Lower leg skin (tissue), 4 donors: ENCODE measurements at places on chromosomes 2 and 18. TPM values are rescaled to one million over a fixed set of nuclear protein-coding genes. Genes with fewer than 3 reads are reported as not detected.

HNRNPA3 gene
- 32.6 TPM for total RNA-seq

TUBA3E gene
- total RNA-seq, result not detected

ITPRIPL1 gene
- 0.84 TPM for total RNA-seq

ARHGEF4 gene
- total RNA-seq, result 108 TPM

MYCN gene
- 0.64 TPM for total RNA-seq

ZNF892 gene
- total RNA-seq, result 3.4 TPM

NDC80 gene
- 1.9 TPM for total RNA-seq

SULT1C4 gene
- 0.79 TPM for total RNA-seq

SERPINB11 gene
- not detected for total RNA-seq

DNAH7 gene
- total RNA-seq, result 0.08 TPM

MC5R gene
- not detected for total RNA-seq

GAL3ST2 gene
- total RNA-seq, result 0.34 TPM

CD207 gene
- total RNA-seq, result 26.8 TPM

HAT1 gene
- 21.0 TPM for total RNA-seq

CRYBA2 gene
- not detected for total RNA-seq

RUFY4 gene
- total RNA-seq, result not detected

OTOS gene
- total RNA-seq, result not detected

PROC gene
- not detected for total RNA-seq

IL37 gene
- 315 TPM for total RNA-seq

GAD1 gene
- total RNA-seq, result not detected

HES6 gene
- total RNA-seq, result 3.0 TPM

AGXT gene
- not detected for total RNA-seq

COX5B gene
- 206 TPM for total RNA-seq

GBX2 gene
- not detected for total RNA-seq

SLC9A4 gene
- total RNA-seq, result 2.7 TPM

SCG2 gene
- total RNA-seq, result not detected

SERPINB7 gene
- total RNA-seq, result 140 TPM

ADAM23 gene
- total RNA-seq, result not detected

OSR1 gene
- total RNA-seq, result 16.2 TPM

MC2R gene
- total RNA-seq, result not detected

MYO1B gene
- total RNA-seq, result 24.6 TPM

CACNB4 gene
- total RNA-seq, result 2.4 TPM

MGAT4A gene
- 14.4 TPM for total RNA-seq

C1GALT1C1L gene
- total RNA-seq, result not detected

ATOH8 gene
- total RNA-seq, result 27.3 TPM

RAB17 gene
- 1.7 TPM for total RNA-seq

AMER3 gene
- not detected for total RNA-seq

TCF23 gene
- total RNA-seq, result not detected

WDR7 gene
- 17.2 TPM for total RNA-seq

FLACC1 gene
- 0.42 TPM for total RNA-seq

GALR1 gene
- not detected for total RNA-seq

PREB gene
- total RNA-seq, result 76.5 TPM

PLGLB1 gene
- 9.4 TPM for total RNA-seq

FAM124B gene
- total RNA-seq, result 1.3 TPM

PAIP2B gene
- 24.2 TPM for total RNA-seq

ACTG2 gene
- total RNA-seq, result 75.4 TPM

ABCG8 gene
- not detected for total RNA-seq

FAM110C gene
- total RNA-seq, result 31.3 TPM

SLC39A6 gene
- total RNA-seq, result 64.3 TPM

LONRF2 gene
- total RNA-seq, result 0.88 TPM

SULT1C2 gene
- total RNA-seq, result not detected

ACTR3 gene
- 154 TPM for total RNA-seq

CCDC102B gene
- total RNA-seq, result 2.1 TPM

RFTN2 gene
- 6.5 TPM for total RNA-seq

CCDC141 gene
- not detected for total RNA-seq

FKBP1B gene
- 10.1 TPM for total RNA-seq

PROM2 gene
- total RNA-seq, result 88.9 TPM
